WTC11 (cell line): ENCODE measurements at places on chromosomes 6 and 20.
A peak's percentile ranks its signal among the peaks of the same experiment; 100 is the strongest.

DNA sequence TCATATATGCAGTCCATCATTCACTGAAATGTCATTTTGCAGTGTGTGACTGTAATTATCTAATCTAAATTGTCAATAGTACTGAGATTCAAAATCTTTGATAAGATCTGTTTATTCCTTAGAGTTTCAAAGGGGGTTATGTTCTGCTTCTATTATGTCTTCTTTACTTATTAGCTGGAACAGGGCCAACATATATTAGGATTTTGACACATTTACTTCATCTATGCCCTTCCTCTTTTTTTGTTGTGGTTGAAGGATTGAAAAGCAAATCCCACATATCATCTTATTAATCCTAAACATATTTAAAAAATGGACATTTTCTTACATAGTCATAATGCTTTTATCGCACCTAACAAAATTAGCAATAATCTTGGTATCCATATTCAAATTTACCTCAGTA, 30.3 kb upstream of the MAS1 start:
- H3K4me1 ChIP-seq, result no peaks in the 10 kb centered on the region
- DNase-seq, result no peak
- H3K27ac ChIP-seq, result no peak overlapping the region

- peaks cover 7% of the 10 kb centered on the region; the same call in 1 of the 2 replicates for H3K36me3 ChIP-seq
- H3K27ac ChIP-seq, result no peak overlapping the region
- H3K27me3 ChIP-seq, result no peaks in the 10 kb centered on the region
- no peak for DNase-seq
- no peaks in the 10 kb centered on the region for H3K4me1 ChIP-seq
Measured at GRCh38 chr6:140874066-140874465, 1258.7 kb upstream of the GJE1 start.

GRCh38 chr20:32067234-32067821, 15.3 kb downstream of the HCK start:
- no peaks in the 10 kb centered on the region for H3K36me3 ChIP-seq
- no peaks in the 10 kb centered on the region for H3K27me3 ChIP-seq
- no peak overlapping the region for H3K27ac ChIP-seq
- DNase-seq, result no peak
- H3K4me1 ChIP-seq, result peaks cover 10% of the 10 kb centered on the region

- no peaks in the 10 kb centered on the region for H3K36me3 ChIP-seq
- DNase-seq, result no peak
- peaks cover 19% of the 10 kb centered on the region for H3K4me1 ChIP-seq
Measured at GRCh38 chr20:49914310-49915117, 815 bp downstream of the SPATA2 start.

GRCh38 chr20:15487030-15487429, 1086.2 kb downstream of the KIF16B start:
- H3K27me3 ChIP-seq, result no peaks in the 10 kb centered on the region; the same call in 1 of the 2 replicates
- H3K4me1 ChIP-seq, result peaks cover 27% of the 10 kb centered on the region
- H3K4me3 ChIP-seq, result no peak overlapping the region
- H3K36me3 ChIP-seq, result no peaks in the 10 kb centered on the region
- no peak overlapping the region; the same call in 1 of the 2 replicates for H3K27ac ChIP-seq

- DNase-seq, result no peak
- no peaks in the 10 kb centered on the region for H3K36me3 ChIP-seq
- no peak overlapping the region for H3K4me3 ChIP-seq
- no peaks in the 10 kb centered on the region for H3K4me1 ChIP-seq
- no peak overlapping the region for H3K27ac ChIP-seq
Measured at GRCh38 chr6:89260832-89261231, 43.7 kb upstream of the GABRR1 start.

DNA sequence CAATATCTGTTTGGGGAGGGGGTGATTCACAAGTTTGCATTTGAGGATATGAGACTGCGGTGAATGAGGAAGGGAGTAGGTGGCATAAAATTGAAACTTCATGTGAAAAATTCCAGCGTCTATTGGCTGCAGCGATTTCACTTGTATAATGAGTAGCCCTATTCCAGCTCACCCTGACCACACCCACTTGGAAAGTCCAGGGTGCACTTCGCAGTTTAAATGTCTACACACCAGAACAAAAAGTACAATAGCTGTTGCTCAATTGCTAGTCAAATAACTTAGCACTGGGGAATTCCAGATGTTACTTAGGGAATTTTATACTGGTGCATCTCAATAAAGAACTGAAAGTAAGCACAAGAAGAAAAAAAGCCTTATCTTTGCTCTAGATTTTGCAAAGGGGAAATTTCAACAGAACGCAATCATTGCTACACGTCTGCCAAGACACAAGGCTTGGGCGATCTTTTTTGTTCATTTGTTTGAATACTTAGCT, 6.3 kb downstream of the TNFAIP3 start:
- H3K36me3 ChIP-seq, result peaks cover 5% of the 10 kb centered on the region; the same call in 1 of the 2 replicates
- peaks cover 13% of the 10 kb centered on the region for H3K27me3 ChIP-seq
- H3K4me1 ChIP-seq, result peaks cover 21% of the 10 kb centered on the region
- H3K27ac ChIP-seq, result no peak overlapping the region
- no peak for DNase-seq

DNA sequence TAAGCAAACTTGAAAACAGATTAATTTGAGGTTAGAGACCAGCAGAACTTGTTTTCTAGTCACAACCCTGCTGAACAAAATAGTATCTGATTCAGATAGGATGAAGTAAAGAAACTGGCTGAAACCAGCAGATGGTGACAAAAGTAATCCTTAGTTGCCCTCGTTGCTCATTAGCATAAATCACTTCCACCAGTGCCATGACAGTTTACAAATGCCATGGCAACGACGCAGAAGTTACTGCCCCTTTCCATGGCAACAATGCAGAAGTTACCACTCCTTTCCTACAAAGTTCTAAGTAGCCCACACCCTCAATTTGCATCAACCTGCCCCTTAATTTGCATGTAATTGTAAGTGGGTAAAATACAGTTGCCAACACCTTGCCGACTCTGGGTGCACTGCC, 23.7 kb downstream of the SNRPB start:
- no peaks in the 10 kb centered on the region for H3K27me3 ChIP-seq
- H3K36me3 ChIP-seq, result no peaks in the 10 kb centered on the region
- no peak overlapping the region for H3K4me3 ChIP-seq
- H3K27ac ChIP-seq, result no peak overlapping the region
- no peak for DNase-seq

DNA sequence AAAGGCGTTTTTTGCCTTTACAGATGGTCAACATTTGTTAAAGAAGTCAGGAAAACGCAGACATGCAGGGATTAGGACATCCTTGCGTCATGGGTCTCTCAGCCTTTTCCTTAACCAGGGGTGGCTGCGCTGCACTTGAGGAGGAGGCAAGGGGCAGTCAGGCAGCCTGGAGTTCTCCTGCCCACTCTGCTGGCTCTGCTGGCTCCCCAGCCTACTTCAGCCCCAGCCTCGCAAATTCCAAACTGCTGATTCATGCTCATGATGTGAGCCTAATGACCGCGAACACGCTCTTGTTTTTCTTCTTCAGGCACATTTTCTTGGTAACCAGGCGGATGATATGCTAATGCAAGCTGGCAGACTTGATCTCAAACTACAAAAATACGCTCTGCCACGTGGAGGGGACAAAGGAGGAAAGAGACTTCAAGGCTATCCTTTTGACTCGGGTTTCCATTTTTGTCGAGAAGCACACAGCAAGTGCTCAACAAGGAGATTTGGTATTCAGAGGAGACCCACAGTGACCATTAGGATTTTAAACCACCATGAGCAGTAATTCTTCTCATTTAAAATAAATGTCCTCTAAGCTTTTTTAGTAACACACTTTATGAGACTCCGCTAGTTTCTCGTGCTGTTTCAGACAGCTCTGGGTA, 290.3 kb upstream of the STXBP5 start:
- peaks cover 24% of the 10 kb centered on the region for H3K4me1 ChIP-seq
- H3K36me3 ChIP-seq, result no peaks in the 10 kb centered on the region
- no peak overlapping the region for H3K4me3 ChIP-seq
- H3K27ac ChIP-seq, result peak overlapping the region; percentile 67
- H3K27me3 ChIP-seq, result no peaks in the 10 kb centered on the region
- peak; percentile 51 for DNase-seq
